Adrenal gland (tissue), 19 donors: ENCODE measurements at places on chromosomes 16 and 17. TPM values are rescaled to one million over a fixed set of nuclear protein-coding genes. Genes with fewer than 3 reads are reported as not detected.
A peak's percentile ranks its signal among the peaks of the same experiment; 100 is the strongest.

- no peak for DNase-seq
Observed at GRCh38 chr17:2128011-2128410, 73.1 kb downstream of the HIC1 start.

DNA sequence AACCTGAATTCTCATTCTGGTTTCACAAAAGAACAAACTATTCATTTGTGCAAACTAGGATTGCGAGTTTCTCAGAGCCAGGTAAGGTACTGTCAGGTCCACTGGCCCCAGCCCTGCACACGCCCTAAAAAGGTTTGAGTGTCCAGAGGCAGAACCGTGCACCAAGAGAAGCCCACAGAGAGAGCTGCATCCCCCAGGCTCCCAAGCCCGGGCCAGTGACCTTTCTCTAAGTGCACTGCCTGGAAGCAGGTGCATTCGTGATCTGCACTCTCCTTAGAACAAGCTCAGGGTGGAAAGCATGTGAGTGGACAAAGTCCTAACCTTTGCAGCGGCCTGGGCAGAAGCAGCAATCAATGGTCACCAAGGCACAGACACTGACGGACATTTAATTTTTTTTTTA is 26.8 kb downstream of the MEAK7 start:
- no peak for DNase-seq

- DNase-seq, result no peak
Observed at GRCh38 chr17:497241-498034, 144.8 kb upstream of the RPH3AL start.

DNA sequence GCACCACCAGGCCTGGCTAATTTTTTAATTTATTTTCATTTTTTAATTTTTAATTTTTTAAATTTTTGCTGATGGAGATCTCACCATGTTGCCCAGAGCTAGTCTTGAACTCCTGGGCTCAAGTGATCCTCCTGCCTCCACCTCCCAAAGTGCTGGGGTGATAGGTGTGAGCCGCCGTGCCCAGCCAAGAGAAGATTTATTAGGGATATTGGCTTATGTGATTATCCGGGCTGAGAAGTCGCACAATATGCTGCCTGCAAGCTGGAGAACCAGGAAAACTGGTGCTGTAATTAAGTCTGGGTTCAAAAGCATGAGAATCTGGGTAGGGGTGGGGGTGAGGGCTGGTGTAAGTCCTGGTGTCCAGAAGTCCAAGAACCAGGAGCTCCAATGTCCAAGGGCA is 2.5 kb upstream of the C16orf90 start:
- no peak for DNase-seq

DNA sequence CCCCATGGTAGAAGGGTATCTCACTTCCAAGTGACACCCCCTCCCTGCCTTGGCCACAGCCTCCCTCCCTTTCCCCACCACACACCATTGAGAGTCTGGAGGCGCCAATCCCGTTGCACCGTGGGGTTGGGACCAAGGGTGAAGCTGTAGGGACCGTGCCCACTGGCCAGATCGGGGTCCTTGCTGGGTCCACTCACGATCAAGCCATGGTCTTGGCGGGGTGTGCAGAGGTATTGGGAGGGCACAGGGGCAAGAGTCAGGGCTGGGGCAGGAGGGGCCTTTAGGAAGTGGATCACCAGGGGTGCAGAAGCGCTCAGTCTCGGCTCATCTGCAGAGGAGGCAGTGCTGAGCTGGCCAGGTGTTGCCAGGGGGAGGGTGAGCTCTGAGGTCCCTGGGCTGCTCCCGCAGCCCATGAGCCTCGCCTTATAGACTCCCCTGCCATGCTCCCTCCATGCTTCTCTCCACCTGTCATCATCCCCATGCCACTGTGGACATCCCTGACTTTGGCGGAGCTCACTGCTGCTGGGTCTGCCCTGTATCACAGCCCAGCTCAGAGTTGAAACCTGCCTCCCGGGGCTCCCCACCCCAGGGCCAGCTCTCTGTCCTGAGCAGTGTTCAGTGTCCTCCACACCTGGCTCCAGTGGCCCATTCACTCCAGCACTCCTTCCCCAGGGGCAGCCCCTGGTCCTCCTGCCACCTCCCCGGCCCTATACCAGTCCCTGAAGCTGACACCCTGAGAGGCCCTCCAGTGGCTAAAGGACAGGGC is 8.3 kb downstream of the CDH16 start:
- no peak for DNase-seq

DNA sequence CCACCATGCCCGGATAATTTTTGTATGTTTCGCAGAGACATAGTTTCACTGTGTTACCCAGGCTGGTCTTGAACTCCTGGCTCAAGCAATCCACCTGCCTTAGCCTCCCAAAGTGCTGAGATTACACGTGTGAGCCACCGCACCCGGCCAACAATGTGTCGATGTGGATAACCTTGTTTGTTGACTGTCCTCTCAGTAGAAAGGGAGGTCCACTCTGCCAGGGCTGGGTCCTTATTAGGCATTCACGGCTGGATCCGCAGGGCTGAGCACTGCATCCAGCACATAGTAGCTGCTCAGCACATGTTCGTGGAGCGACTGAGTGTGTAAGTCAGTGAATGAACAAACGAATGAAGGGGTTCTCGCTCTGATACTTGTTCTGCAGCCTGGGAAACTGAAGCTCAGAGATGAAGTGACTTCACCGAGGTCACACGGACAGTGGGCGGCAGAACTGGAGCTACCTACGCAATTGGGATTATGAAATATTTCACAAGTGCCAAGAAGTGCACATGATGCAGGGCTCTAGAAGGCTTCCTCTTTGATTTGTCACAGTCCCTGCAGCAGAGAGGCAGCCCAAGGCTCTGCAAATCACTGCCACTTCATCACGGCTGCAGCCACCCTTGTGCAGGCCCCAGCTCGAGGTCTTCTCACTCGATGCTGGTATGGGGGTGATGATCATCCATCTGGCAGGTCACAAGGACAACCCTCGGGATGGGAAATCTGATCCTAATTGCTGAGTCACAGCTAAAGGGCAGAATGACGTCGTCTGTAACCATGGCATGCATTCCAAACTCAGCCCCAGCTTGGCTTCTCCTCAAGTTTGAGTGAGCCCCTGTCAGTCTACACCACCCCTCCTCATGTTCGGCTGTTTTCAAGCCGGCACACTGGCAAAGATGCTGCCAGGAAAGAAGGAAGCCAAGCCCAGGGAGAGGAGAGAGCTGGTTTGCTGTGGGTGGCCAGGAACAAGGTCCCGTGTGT is 28.0 kb upstream of the SNN start:
- peak; percentile 97 for DNase-seq

DNA sequence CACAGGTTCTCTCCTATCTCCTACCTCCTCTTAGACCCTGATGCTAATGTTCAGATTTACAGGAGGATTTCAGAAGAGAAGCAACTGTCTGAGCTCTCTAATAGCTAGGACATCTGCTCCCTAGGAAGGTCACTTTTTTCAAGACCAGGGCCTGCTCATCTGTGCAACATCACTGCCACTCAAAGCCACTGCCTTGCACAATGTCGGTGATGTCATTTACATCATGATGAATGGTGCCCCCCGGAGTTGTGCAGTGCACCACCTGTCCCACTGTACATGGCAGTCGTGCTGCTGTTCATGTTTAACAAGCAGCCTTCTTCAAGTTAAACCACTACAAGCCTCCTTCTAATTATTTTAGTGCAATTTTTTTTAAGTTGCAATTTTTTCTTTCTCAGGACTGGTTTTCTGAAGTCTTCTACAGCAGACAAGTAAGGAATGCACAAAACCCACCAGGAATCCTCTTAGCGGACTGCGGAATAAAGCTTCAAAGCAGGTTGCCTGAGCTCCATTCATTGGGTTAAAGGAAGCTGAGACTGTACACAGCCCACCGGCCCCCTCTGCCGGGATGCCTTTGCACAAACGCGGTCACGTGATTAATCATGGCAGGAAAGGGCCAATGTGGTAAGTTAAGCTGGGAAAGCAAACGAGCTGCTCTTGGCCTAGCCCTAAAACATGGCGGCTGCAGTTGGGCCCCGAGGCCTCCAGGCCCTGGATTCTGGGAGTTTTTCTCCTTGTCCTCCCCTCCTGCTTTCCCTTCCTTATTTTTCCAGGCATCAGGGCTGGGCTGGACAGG is 74.1 kb downstream of the MYH11 start:
- DNase-seq, result no peak

- DNase-seq, result no peak
Observed at GRCh38 chr17:58889928-58890327, 134.3 kb downstream of the PPM1E start.

CACNG5 gene
- total RNA-seq, result not detected

SETD1A gene
- total RNA-seq, result 23.0 TPM
